ENCODE measurements at places on chromosomes 1 and 21.

DNA sequence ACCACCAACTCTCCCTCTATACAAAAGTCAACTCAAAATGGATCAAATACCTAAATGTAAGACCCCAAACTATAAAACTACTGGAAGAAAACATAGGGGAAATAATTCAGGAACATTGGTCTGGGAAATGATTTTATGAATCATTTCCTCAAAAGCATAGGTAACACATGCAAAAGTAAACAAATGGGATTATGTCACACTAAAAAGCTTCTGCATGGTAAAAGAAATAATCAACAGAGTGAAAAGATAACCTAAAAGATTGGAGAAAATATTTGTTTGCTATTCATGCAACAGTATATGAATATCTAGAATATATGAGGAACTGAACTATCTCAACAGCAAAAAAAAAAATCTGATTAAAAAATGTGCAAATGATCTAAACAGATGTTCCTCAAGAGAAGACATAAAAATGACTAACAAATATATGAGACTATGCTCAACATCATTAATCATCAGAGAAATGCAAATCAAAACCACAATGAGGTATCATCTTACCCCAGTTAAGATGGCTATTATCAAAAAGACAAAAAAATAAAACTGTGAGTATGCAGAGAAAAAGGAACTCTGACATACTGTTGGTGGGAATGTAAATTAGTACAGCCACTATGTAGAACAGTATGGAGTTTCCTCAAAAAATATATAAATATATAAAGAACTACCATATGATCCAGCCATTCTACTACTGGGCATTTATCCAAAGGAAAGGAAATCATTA lies 47.8 kb downstream of the VCAM1 start:
- DNase-seq = no peak

- DNase-seq = no peak
Observed at GRCh38 chr1:182925661-182926060, 27.3 kb downstream of the SHCBP1L start.

DNA sequence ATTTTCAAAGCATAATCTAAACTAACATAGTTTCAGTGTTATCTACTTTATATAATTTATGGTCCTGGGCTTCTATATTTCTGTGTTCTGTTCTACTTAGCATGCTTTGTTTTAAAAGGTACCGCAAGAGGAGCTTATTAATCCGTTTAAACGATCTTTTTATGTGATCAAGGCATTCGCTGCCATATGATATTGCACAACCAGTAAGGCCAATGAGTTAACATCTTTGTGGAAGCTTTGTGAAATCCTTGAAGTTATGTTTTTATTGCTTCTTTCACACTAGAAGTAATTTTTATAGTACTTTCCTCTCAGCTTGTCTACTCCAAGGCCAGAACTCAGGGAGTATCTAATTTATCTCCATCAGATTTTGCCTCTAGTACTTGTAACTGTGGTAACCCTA lies 8.9 kb downstream of the LRRC8C start:
- DNase-seq = no peak

GRCh38 chr1:19240673-19241538 lies 10.4 kb downstream of the EMC1 start:
- DNase-seq = peak; percentile 86

DNA sequence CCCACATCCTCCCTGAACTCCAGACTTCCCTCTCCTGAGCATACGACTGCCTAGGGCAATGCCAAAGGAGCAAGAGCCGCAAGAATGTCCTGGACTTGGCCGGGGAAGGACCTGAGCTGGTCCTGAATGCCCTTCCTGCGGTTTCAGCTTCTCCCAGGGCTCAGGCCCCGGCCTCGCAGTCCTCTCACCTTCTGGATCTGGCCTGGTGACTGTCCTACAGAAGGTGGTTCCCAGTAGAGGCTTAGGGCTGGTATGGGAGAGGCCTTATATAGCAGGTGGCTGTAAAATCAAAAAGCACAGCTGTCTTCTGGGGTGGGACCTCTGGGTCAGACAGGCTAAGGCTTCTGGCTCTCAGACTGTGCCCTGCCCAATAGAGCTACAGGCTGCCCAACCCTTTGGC lies at the start of gene LYPD8:
Gene LYPD8 (minus strand): TSS at position 243 of the 400 bp plus-strand sequence. CDS start 4,678 bp downstream, outside the sequence.
- DNase-seq = no peak

DNA sequence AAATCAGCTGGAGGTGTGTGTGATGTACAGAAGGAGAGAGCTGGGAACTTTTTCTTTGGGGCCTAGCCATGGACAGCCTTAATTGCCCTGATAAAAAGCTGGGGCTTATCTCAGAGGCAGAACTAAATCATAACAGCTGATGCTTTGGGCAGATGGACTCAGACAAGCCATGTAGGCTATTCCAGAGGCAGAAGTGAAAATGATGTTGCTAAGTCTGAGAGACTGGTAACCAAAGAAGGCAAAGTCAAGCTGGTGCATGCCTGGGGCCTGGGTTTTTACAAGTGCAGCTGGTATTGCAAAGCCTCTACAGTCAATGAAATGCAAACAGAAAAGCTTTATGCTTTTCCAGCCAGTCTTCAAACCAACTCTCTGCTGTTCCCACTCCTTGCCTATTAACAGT lies 39.0 kb upstream of the LMX1A start:
- DNase-seq = no peak

- DNase-seq = no peak
Observed at GRCh38 chr1:172255223-172255560, 165.3 kb upstream of the C1orf105 start.

- DNase-seq = no peak
Observed at GRCh38 chr1:113792986-113793385, 19.3 kb downstream of the RSBN1 start.

GRCh38 chr1:50841791-50842387 lies 118.2 kb downstream of the FAF1 start:
- DNase-seq = no peak

DNA sequence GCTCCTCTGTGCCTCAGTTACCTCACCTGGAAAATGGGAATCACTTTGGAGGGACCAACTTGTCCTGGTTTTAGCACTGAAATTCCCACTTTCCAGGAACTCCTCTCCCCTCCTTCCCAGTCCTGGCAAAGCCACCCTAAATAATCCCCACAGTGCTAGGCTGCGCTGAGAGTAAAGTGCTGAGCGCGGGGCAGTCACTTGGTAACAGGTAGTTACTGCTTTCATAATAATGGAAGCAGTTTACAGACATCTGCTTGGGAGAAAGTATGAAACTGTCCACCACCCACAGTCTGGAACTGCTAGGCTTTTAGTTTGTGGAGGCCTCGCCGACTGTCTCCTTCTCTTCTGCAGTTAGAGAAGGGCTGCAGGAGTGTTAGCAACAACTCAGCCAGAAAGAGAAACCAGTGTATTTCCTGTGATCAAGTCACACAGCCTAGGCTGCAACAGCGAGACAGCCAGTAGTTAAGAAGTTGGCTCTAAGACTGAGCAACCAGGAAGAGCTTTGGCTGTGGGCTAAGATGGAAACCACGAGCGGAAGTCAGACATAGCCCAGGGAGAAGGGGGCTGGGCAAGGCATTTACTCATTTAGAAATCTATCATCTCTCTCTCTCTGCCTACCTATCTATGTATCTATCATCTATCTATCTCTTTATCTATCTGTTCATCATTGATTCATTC lies 30.8 kb upstream of the ABCG1 start:
- DNase-seq = peak; percentile 75

DNA sequence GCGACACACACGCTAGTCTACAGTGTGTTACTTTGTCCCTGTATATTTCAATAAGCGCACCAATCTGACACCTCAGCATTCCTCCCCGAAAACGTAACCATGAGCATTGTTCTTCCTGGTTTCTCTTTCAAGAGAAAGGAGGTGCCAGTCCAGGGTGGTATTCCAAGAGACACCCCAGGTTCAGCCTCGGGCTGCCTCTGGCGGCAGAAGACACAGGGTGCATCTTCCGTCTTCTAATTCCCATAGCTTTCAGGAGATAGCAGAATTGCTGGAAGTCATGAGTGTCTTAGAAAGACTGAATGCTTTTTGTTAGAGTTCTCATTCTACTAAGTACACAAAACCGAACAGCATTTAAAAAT lies 15.9 kb upstream of the RGS8 start:
- no peak for DNase-seq

GRCh38 chr1:161013488-161014230 lies 7.3 kb downstream of the F11R start:
- DNase-seq = peak; percentile 82

DNA sequence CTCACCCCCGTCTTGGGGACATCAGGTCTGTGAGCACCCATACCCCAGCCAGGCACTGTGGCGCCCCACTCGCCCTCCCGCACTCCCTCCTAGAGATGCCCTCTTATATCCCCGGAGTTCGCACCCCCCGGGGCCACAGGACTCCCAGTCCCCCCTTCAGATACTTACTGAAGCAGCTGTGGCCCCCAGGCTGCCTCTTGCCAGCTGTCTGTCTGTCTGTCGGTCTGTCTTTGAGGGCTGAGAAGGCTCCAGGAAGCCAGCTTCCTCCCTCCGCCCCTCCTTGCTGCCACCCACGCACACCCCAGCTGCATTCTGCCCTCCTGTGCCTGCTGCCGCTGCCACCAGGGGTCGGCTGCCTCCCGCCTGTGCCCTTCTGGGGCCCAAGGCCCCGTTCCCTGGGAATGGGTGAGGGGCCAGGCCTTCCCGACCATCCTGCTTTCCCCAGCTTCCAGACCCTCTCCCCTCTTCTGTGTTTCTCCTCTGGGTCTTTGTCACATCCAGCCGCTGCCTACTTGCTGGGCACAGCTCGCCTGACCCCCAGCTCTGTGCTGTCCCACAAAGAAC lies at the start of gene PTPN7:
Gene PTPN7 (minus strand): TSS at position 226 of the 564 bp plus-strand sequence. CDS start 1,200 bp downstream, outside the sequence.
- DNase-seq = peak; percentile 93

- DNase-seq = no peak
Observed at GRCh38 chr1:169121146-169121923, 14.8 kb downstream of the ATP1B1 start.

DNA sequence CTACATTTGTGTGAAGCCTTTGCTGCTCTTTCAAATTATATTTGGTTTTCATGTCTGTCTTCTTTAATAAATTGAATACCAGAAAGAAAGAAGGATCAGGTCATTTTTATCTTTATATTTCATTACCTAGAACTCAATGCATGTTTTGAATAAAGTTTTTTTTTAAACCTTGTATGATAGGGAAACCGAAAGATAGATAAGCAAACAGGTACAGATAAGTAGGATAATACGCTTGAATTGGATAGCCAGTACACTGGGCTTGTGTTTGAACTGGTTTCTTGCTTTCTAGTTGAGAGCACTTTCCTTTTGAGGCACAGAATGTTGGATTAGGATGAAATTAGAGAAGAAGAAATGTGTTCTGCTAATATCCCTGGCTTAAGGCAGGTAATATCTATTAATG lies 46.9 kb downstream of the PKN2 start:
- DNase-seq = no peak

DNA sequence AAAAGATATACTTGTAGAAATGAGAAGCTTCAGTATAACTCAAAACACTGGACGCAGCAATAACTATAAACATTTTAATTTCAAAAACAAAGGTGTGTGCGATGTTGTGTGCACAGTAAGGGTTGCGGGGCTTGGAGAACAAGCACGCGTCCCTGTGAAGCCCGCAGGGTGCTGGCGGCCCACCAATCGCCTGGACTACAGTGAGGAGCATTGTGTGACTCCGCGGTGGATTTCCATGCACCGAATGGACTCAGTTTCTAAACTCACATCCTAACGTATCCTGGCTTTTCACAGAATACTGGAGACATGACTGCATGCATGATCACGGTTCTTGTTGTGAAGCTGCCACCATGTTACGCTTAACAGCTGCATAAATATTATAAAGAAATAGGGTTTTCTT lies 33.0 kb downstream of the NTPCR start:
- DNase-seq = no peak

- DNase-seq = no peak
Observed at GRCh38 chr21:16427587-16428087, 697.9 kb downstream of the USP25 start.

GRCh38 chr21:26655460-26655859 lies 82.4 kb upstream of the CYYR1 start:
- no peak for DNase-seq

Measured in activated CD8-positive, alpha-beta memory T cell treated with anti-CD3 and anti-CD28 coated beads, Interleukin-2, amount 50 U/mL, for 48 hours (primary cell).